ENCODE measurements at places on chromosomes 6 and 20.

GRCh38 chr20:37758332-37758731 lies 64.5 kb downstream of the CTNNBL1 start:
- DNase-seq, result no peak

DNA sequence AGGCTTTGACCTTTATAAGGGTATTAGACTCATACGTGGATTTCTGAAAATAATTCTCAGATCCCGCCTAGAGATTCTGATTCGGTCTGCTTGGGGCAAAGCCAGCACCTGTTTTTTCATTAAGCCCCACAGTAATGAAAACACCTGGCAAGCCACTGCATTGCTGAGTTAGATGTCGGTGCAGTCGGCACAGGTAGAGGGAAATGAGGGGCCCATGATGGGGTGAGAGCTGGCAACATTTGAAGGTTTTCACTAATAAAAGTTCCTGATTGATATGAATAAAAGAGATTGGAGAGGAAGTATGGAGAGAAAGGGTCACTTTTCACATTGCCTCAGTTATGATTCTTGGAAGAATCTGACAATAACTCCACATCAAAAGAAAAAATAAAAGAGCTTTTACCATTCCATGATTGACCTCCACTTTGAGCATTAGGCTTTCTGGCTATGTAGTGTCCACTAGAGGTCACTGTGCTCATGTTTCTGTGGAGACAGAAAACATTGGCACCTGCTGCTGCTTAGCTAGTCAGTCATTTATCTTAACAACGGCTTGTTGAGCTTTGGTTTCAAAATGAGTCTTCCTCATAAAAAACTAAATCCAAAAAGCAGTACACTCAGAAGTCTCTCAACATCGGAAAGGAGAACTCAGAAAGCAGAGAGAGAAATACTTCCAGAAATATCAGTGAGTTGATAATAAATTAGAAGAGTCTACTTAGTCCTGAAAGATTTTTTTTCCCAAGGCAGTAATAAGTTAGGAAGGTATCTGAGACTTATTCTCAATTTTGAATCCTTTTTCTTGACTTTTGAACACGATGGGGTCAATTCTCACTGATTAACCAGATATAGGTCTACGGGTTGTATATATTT lies 53.3 kb upstream of the KLHL31 start:
- peak; percentile 66 for DNase-seq

- DNase-seq, result no peak
Observed at GRCh38 chr6:6004390-6004995, 2.2 kb downstream of the NRN1 start.

DNA sequence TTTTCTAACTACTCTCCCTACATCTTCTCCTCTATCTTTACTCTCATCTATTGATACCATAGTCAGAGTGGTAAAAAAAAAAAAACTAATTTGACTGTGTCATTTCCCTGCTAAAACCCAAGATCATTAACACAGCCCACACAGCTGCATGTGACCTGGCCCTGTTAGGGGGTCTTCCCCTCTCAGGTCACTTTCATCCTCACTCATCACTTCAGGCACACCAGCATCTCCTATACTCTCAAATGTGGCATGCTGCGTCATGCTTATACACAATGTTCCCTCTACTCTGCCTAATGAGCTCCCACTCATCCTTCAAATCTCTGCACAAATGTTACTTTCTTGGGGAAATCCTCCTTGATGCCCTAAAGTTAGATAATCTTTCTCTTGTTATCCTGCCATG lies 86.8 kb downstream of the CDK19 start:
- DNase-seq, result no peak

GRCh38 chr20:55947701-55948100 lies 57.6 kb downstream of the CBLN4 start:
- no peak for DNase-seq

GRCh38 chr20:59448851-59449444 lies 148.5 kb downstream of the EDN3 start:
- DNase-seq, result no peak

GRCh38 chr20:35005463-35005961 lies 49.8 kb downstream of the MYH7B start:
- no peak for DNase-seq

GRCh38 chr6:35808688-35809087 lies 3.5 kb downstream of the LHFPL5 start:
- DNase-seq, result no peak

DNA sequence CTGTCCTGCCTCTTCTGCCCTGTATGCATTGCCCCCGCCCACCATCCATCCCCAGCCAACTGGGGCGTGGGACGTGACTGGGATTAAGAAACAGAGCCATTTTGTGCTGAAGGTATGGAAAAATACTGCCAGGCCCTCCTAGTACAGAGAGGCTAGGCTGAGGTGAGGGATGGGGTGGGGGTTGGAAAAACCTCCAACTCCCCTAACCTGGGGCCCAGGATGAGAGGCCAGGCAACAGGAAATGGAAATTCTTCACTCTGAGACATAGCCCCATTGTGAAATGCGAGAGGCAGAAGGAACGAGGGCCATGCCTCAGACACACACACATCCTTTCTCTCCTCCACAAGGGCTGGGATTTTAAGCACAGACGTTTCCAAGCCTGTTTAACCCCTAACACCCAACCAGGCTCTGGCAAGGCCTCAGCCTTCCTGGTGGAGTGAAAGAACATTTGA lies 19.9 kb downstream of the KCNK5 start:
- DNase-seq, result no peak

DNA sequence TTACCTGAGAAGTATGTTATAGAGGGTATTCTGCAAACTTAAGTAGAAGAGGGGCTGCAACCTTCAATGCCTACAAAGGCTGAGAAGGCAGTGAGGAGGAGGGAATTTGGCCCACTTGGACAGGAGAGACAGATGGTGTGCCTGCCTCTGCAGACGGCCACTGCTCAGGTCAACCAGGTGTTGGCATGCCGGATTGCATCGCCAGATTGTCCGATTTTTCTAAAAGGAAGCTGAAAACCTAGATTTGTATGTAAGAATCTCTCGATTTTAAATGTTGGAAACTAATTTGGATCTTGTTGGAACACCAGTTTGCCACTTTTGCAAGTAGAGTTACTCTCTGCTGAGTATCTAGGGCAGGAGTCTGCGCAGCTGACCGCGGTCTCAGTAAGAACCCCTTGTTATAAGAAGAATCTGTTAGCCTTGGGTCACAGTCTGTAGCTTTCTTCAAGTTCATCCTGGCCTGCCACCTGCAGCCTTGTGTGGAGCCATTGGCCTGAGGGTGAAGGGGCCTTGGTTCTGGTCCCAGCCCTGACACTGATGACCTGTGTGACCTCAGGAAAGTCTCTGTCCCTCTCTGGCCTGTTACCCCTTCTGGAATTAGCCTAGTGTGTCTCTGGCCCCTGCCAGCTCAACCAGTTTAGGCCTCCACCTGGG lies 54.4 kb downstream of the TGM2 start:
- DNase-seq, result no peak

DNA sequence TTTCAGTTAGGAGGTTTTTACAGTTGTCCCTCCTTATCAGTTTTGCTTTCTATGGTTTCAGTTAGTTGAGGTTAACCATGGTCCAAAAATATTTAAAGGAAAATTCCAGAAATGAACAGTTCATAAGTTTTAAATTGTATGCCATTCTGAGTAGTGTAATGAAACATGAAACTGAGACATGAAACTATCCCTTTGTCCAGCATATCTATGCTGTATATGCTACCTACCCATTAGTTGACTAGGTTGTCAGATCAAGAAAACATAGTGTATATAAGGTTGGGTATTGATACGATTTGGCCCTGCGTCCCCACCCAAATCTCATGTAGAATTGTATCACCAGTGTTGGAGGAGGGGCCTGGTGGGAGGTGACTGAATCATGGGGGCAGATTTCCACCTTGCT lies 39.1 kb downstream of the VGLL2 start:
- DNase-seq, result no peak

GRCh38 chr6:111980143-111980542 lies 73.8 kb upstream of the CCN6 start:
- peak; percentile 30 for DNase-seq

DNA sequence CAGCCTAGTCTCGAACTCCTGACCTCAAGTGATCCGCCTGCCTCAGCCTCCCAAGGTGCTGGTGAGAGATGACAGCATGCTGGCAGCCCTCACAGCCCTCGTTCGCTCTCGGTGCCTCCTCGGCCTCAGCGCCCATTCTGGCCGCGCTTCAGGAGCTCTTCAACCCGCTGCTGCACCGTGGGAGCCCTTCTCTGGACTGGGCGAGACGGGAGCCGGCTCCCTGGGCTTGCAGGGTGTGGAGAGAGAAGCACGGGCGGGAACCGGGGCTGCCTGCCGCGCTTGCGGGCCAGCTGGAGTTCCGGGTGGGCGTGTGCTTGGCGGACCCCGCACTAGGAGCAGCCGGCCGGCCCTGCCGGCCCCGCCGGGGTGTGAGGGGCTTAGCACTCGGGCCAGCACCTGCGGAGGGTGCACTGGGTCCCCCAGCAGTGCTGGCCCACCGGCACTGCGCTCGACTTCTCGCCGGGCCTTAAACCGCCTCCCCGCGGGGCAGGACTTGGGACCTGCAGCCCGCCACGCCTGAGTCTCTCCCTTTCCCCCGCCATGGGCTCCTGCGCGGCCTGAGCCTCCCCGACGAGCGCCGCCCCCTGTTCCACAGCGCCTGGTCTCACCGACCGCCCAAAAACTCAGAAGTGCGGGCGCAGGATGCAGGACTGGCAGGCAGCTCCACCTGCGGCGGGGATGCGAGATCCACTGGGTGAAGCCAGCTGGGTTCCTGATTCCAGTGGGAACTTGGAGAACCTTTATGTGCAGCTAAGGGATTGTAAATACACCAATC lies 31.5 kb upstream of the RANBP9 start:
- no peak for DNase-seq

GRCh38 chr20:43183536-43184070 lies 6.1 kb downstream of the PTPRT start:
- no peak for DNase-seq

- no peak for DNase-seq
Observed at GRCh38 chr20:48720256-48720985, 107.4 kb downstream of the PREX1 start.

- DNase-seq, result peak; percentile 91
Observed at GRCh38 chr6:89050155-89050554, 30.4 kb upstream of the PNRC1 start.
